Activated CD8-positive, alpha-beta memory T cell treated with anti-CD3 and anti-CD28 coated beads, Interleukin-2, amount 10 ng/mL, durations not matched to agents 7 days and 5 days (primary cell): ENCODE measurements at places on chromosomes 6 and 20. TPM values are rescaled to one million over a fixed set of nuclear protein-coding genes. Genes with fewer than 3 reads are reported as not detected.

GRCh38 chr20:1371830-1372539 lies 20.9 kb downstream of the FKBP1A start:
- no peaks in the 10 kb centered on the region for H3K27me3 ChIP-seq
- H3K4me3 ChIP-seq, result no peak overlapping the region
- H3K27ac ChIP-seq, result peak overlapping the region; percentile 7
- DNase-seq, result no peak
- peaks cover 57% of the 10 kb centered on the region for H3K4me1 ChIP-seq

- no peaks in the 10 kb centered on the region for H3K36me3 ChIP-seq
- no peak overlapping the region for H3K4me3 ChIP-seq
- H3K27me3 ChIP-seq, result no peaks in the 10 kb centered on the region
- DNase-seq, result no peak
- no peak overlapping the region for H3K27ac ChIP-seq
Measured at GRCh38 chr20:6228302-6228843, 105.5 kb upstream of the FERMT1 start.

DNA sequence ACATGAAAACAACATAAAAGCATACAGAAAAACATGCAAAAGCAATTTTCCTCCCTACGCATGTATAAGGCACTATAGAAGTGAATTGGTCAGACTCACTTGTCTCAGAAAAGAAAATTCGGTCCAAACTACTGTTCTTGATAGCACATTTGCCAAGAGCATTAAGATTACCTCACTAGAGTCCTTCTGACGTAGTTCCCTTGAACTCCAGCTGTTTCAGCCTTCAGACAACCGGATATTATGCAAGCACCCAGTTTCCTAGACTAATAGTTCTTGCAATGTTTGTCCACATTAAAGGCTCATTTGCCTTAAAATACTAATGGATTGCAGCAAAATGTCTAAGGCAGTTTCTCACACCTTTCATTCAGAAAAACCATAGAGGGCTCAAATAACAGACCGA lies 2.5 kb upstream of the CASS4 start:
- peaks cover 72% of the 10 kb centered on the region for H3K36me3 ChIP-seq
- no peak overlapping the region for H3K4me3 ChIP-seq

- H3K27ac ChIP-seq, result no peak overlapping the region
- peaks cover 77% of the 10 kb centered on the region for H3K27me3 ChIP-seq
- DNase-seq, result no peak
- no peak overlapping the region for H3K4me3 ChIP-seq
- no peaks in the 10 kb centered on the region for H3K36me3 ChIP-seq
- H3K4me1 ChIP-seq, result peaks cover 11% of the 10 kb centered on the region
Measured at GRCh38 chr6:7542874-7543624, 1.6 kb downstream of the DSP start.

GRCh38 chr6:29847871-29848630 lies 20.4 kb downstream of the HLA-G start:
- no peaks in the 10 kb centered on the region for H3K36me3 ChIP-seq
- peaks cover 70% of the 10 kb centered on the region for H3K27me3 ChIP-seq
- peak; percentile 87 for DNase-seq
- no peak overlapping the region for H3K4me3 ChIP-seq

GRCh38 chr6:168226061-168226752 lies 93.4 kb downstream of the DACT2 start:
- no peaks in the 10 kb centered on the region for H3K36me3 ChIP-seq
- H3K4me3 ChIP-seq, result no peak overlapping the region
- H3K27ac ChIP-seq, result no peak overlapping the region
- no peaks in the 10 kb centered on the region for H3K4me1 ChIP-seq
- H3K27me3 ChIP-seq, result peaks cover 4% of the 10 kb centered on the region

- H3K36me3 ChIP-seq, result peaks cover 39% of the 10 kb centered on the region
- H3K27ac ChIP-seq, result no peak overlapping the region
Measured at GRCh38 chr6:142878407-142878806, 66.6 kb downstream of the HIVEP2 start.

- H3K4me1 ChIP-seq, result no peaks in the 10 kb centered on the region
- H3K36me3 ChIP-seq, result no peaks in the 10 kb centered on the region
- no peak overlapping the region for H3K27ac ChIP-seq
- no peak overlapping the region for H3K4me3 ChIP-seq
- peaks cover 9% of the 10 kb centered on the region for H3K27me3 ChIP-seq
- no peak for DNase-seq
Measured at GRCh38 chr20:48006036-48006833, 221.0 kb upstream of the SULF2 start.

DNA sequence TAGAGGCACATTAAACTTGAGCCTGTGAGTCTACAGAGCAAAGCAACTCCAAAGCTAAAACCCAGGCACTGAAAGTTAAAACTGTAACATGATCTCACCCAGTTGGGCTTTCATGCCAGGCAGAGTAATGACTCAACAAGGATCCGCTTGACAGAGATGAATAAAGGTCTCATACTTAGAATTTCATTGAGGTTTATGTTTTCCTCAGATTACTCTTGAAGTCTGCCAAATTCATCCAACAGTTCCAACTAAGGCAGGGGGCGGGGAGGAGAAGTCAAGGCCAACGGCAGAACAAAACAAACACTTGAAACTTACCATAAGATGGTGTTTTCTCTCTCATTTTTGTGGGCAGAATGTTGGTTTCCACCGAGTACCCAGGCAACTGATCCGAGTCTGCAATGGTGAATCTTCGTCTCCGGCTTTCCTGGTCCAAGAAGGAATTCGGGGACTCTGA lies 54.0 kb upstream of the IPCEF1 start:
- peaks cover 6% of the 10 kb centered on the region for H3K4me1 ChIP-seq
- H3K36me3 ChIP-seq, result no peaks in the 10 kb centered on the region
- DNase-seq, result peak; percentile 41
- no peak overlapping the region for H3K27ac ChIP-seq
- H3K4me3 ChIP-seq, result no peak overlapping the region
- peaks cover 17% of the 10 kb centered on the region for H3K27me3 ChIP-seq

DNA sequence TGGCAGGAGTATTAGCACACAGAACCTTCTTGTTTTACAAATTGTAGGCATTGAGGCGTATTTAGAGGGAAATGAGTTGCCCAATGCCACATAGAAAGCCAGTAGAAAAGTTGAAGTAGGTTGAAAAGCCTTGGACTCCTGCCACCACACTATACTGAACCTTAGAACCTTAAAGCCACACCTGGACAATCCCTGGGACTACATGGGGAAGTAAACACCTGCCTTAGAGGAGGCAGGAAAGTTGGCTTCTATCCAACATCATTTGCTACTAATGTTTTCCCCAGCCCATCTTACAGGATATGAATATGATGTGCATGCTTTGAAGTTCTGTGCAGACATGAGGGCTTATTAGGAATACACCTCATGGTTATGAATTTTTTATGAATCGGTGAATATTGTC lies 5.3 kb upstream of the EPPIN start:
- H3K27me3 ChIP-seq, result peaks cover 21% of the 10 kb centered on the region
- no peaks in the 10 kb centered on the region for H3K36me3 ChIP-seq
- no peak overlapping the region for H3K27ac ChIP-seq

- DNase-seq, result no peak
- H3K4me3 ChIP-seq, result no peak overlapping the region
- H3K27ac ChIP-seq, result no peak overlapping the region
- peaks cover 5% of the 10 kb centered on the region for H3K27me3 ChIP-seq
Measured at GRCh38 chr6:133187657-133188453, 53.3 kb upstream of the EYA4 start.

GRCh38 chr20:34547844-34548613 lies 10.5 kb upstream of the MAP1LC3A start:
- no peak overlapping the region for H3K27ac ChIP-seq
- DNase-seq, result no peak

GRCh38 chr6:120965814-120966213 lies 368.5 kb downstream of the TBC1D32 start:
- no peaks in the 10 kb centered on the region for H3K36me3 ChIP-seq
- H3K27me3 ChIP-seq, result no peaks in the 10 kb centered on the region
- no peak for DNase-seq
- H3K27ac ChIP-seq, result no peak overlapping the region
- H3K4me1 ChIP-seq, result no peaks in the 10 kb centered on the region

TBPL1 gene
- total RNA-seq, result 30.7 TPM

TSBP1 gene
- not detected for total RNA-seq

RRBP1 gene
- 59.6 TPM for total RNA-seq

BHLHE23 gene
- not detected for total RNA-seq

EEF1A2 gene
- 0.84 TPM for total RNA-seq

OARD1 gene
- 31.7 TPM for total RNA-seq

CTCFL gene
- not detected for total RNA-seq
